ENCODE measurements at places on chromosomes 1 and 21.

GRCh38 chr1:173821680-173822079, 2.8 kb upstream of the DARS2 start:
- DNase-seq: no peak

GRCh38 chr1:109818271-109818987, 54.7 kb upstream of the EPS8L3 start:
- DNase-seq: no peak

DNA sequence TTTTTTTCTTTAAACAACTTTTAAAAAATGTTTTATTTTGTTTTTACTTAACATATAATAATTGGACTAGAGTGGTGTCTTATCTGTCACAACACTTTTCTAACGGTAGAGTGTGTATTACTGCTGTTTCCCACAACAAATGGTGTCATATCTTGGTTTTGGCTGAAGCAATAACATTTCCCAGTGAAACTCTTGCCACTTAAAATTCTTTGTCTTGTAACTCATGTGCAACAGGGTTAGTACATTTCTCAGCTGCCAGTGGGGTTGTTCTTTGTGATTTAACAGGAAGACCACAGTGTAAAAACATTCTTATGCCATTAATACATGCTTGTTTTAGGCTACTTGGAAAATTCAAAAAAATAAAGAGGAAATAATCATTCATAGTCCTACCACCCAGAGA, 43.5 kb downstream of the ALPL start:
- peak; percentile 92 for DNase-seq

DNA sequence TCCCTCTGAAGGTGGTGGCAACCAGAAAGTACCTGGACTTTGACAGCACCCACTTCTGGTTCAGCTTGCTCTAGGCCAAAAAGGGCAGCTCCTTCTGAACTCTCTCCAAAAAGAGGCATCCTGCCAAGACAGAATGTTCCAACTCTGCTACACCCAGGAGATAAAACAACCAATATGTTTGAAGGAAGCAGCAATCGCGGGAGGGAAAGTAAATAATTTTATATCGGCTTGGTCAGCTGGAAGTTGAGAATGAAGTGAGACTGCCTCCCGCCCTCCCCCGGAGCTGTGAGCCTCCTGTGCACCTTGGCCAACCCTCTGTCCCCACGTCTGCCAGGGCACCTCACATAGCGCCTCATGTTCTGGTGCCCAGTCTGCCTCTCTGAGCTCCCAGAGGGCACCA, 130.3 kb upstream of the ATP1A1 start:
- no peak for DNase-seq

DNA sequence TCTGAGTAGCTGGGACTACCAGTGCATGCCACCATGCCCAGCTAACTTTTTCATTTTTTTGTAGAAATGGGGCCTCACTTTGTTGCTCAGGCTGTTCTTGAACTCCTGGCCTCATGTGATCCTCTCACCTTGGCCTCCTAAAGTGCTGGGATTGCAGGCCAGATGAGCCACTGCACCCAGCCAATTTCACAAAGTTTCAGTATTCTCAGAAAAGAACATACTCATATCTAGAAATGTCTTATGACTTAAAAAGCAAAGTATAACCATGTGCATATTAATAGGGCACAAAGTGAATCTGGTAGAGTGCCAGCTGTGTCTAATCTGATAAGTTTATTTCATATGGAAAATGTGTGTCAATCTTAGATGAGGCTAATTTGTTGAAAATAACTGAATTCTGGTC, 87.5 kb upstream of the CACYBP start:
- no peak for DNase-seq

DNA sequence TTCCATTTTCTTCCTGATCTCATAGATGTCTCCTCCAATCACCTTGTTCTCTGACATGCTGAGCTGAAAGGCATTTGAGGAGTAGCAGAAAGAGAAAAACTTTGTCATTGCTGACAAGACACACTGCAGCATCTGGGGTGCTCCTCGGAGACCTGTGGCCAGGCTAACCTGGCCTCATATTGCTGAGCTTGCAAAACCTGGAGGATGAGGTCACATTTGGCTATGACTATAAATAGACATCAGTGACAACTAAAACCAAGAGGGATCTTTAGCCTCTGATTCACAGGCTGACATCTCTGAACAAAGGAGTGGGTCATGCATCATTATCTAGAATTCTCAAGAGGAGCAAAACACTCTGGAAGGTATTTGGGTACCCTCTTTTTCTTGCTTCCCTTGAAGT, 83.7 kb downstream of the PROX1 start:
- DNase-seq: no peak

- no peak for DNase-seq
Measured at GRCh38 chr1:16235944-16236510, 956 bp downstream of the CPLANE2 start.

- DNase-seq: no peak
Measured at GRCh38 chr1:81190003-81190402, 610.7 kb upstream of the ADGRL2 start.

GRCh38 chr1:5798151-5798730, 194.0 kb downstream of the NPHP4 start:
- no peak for DNase-seq

DNA sequence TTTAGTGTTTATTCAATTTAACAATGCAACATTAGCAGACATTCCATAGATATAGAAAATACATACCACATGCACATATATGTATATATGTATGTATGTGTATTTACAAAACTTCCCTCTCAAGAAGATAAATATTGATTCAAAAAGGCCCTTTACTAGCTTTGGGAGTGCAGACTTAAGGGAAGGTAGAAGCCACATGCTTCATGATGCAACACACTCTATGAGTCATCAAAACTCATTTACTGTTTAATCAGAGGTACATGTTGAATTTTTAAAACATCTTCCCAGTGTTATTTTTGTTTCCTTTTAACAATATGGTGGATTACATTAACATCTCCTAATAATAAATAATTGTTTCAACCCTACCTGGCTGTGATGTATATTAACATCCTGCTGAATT, 61.4 kb upstream of the KIRREL1 start:
- no peak for DNase-seq

GRCh38 chr1:212466898-212467650, 34.4 kb downstream of the NENF start:
- no peak for DNase-seq

DNA sequence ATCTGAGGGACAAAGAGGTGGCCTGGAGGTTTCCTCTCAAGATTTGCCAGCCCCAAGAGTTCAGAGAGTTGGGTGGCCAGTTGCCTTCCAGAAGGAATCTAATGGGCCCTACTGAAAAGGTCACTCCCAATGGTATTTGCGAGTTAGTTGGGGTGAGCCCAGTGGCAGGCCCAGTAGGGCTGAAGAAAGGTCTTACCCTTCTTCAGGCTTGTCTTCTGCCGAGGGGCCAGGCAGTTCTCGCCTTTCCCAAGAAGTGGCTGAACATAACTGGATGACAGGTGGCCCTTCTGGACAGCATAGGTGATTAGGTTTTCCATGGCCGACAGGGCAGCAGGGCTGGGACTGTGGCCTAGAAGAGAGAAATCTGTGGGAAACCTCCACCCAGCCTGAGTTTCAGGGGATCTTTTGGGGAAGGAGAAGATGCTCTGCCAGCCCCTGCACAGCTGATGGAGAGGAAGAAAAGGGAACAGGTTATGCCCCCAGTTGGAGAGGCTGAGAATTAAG, 7.2 kb downstream of the PGLYRP4 start:
- no peak for DNase-seq

DNA sequence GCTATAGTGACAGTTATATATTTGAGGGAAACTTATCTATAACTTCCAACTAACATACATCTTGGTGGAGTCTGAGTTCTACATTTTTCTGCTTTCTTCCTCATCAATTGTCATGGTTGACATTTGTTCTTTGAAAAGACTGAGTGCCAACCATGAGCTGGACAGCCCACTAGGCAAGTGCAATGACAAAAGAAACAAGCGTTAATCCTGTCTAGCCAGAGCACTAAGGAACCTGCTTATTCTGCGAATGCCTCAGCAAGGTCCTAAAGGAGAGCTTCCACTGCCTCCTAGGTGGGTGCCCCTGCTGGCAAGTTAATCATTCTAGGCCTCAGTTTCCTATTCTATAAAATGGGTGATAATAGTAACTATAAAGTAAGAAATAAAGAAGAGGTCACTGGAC, 44.8 kb downstream of the IRF2BP2 start:
- DNase-seq: no peak

GRCh38 chr1:23167353-23168078, 1.1 kb downstream of the LUZP1 start:
- no peak for DNase-seq

DNA sequence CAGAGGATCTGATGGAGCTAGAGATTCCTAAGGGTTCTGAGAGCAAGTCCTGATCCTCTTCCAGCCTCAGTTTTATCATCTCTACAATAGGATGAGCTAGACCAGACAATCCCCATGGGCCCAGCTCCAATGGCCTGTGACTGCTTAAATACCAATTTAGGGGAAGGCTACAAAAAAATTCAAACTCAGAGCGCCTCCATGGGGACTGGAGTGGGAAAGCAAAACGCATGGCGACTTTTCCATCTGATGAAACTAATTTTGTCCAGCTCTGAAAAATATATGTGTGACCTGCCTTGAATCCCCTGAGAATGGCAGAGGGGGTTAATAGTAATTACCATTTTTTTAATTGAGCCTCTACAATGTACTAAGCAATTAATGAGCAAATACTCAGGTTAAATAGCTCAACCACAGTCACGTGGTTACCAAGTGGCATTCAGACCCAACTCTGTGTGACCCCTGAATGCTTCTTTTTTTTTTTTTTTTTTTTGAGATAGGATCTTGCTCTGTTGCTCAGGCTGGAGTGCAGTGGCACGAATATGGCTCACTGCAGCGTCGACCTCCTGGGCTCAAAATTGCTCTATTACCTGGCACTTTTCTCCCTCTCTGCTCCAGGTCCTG, 8.4 kb downstream of the EXTL1 start:
- DNase-seq: no peak

GRCh38 chr21:31897311-31897710, 24.5 kb downstream of the HUNK start:
- DNase-seq: peak; percentile 71

- DNase-seq: peak; percentile 51
Measured at GRCh38 chr1:84598846-84599741, 24.9 kb upstream of the CTBS start.

- DNase-seq: no peak
Measured at GRCh38 chr21:29196670-29197191, 66.3 kb downstream of the MAP3K7CL start.

DNA sequence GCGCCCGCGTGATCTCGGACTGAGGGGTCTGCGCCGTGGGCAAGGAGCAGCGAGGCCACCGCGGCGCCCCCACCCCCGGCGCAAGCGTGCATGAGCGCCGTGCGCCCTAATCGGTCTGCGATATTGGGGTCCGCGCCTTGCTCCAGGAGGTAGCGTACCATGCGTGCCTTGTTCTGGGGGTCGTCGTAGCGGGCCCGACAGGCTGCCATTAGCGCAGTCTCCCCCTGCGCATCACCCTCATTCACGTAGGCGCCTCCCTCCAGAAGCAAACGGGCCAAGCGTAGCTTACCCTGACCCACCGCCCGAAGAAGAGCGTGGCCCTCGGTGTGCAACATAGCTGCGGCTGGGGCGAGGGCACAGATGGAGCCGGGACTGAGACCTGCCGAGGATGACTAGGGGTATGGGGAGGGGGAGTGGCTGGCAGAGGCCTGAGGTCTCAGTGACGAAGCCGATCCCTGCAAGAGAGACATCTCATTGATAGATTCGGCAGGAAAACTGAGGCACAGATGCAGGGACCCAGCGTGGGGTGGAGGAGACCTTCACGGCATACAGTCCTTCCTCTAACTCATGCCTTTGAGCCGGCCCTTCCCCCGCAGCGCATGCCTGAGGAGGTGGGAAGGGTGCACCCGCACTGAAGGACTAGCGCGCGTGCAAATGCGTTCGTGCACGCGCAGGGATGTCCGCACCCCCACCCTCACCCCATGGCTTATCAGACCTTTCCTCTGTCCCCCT, 2.8 kb downstream of the ANKRD34A start:
- DNase-seq: no peak

DNA sequence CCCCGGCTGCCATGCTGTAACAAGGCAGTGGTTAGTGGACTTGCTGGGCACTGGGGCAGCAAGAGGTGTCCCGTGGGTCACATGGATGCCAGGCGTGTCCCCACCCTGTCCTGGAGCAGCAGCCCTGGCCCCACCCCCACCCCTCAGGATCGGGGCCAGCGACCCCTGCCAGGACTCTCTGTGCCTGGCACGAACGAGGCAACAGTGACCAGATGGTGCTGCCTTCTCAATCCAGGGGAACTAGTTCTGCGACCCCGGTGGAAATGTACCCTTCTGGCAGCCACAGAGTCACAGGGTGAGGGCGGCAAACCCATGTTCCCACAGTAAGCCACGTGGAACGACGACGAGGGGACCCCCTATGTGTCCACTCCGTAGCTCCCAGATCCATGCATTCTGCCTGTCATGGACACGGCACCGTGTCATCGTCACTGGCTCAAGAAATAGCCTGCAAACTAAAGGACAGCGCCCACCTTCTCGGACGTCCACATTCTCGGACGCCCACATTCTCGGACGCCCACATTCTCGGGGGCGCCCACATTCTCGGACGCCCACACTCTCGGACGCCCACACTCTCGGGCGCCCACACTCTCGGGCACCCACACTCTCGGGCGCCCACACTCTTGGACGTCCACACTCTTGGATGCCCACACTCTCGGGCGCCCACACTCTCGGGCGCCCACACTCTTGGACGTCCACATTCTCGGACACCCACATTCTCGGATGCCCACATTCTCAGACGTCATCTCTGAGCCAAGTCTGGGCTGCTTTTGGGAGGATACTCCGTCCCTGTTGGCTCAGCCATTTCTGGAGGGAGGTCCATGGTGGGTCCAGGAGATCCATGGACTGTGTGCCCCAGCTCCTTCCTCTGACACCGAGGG, 19.6 kb upstream of the ACTRT2 start:
- no peak for DNase-seq

DNA sequence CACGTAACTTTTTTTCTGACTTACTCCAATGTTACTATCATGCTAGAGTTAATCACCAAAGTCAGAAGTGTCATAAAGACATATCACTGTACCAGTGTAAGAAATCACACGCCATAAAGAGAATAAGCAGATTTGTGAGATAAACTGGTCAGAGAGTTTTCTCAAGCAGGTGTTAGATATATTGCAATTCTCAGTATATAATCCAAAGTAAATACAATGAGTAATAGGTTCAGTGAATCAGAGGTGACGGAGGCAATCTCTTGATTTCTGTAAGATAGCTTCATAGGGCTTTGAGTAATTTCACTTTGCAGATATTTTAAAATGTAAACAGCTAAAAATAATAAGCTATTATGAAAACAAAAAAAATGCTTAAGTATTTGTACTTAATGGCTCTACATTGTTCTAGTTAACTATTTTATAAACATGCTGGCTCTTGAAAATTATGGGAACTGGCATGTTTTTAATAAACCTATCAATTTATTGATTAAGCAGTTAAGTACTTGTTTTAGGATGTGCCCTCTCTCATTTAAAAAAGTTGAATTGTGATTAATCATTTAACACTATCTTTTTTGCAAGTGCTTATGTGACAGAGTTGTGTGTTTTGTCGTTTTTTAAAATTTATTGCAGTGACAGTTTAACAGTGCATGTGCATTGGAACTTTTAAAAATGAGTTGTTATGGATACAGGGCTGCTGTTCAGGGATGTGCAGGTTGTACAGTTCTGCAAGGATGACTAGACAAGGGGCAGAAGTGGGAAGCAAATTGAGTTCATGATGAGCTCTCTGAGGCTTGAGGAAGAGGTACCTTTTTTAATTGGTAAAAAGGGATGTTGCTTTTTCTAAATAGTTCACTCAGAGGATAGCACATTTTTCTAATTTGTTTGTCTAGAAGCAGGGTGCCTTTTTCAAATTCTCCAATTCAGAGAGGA, 119.1 kb downstream of the USP25 start:
- no peak for DNase-seq

- no peak for DNase-seq
Measured at GRCh38 chr1:50038237-50038809, 14.6 kb upstream of the AGBL4 start.
